ENCODE measurements at places on chromosomes 7 and 10.

DNA sequence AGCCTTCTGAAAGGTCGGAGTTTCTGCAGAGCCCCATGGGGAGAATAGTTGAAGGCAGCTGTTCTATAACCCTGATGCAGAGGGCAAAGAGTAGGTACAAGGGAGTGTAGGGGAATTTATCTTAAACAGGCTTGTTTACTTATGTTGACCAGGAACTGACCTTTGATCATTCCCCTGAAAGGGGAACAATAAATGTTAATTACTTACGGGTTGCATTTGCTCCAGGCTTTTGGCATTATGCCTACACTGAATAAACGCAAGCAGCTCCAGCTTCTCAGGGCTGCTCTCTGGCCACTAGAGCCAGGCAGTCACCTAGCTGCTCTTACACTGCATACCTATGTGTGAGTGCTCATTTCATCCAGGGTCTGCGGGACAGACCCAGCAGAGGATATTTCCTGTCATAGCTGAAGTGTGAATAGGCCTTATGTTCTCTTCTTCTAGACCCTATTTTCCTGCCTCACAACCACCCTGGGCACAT, 26.9 kb upstream of the ABCA13 start:
- no peak for DNase-seq

- no peak for DNase-seq
Measured at GRCh38 chr10:92323079-92323478, 32.1 kb downstream of the MARCHF5 start.

DNA sequence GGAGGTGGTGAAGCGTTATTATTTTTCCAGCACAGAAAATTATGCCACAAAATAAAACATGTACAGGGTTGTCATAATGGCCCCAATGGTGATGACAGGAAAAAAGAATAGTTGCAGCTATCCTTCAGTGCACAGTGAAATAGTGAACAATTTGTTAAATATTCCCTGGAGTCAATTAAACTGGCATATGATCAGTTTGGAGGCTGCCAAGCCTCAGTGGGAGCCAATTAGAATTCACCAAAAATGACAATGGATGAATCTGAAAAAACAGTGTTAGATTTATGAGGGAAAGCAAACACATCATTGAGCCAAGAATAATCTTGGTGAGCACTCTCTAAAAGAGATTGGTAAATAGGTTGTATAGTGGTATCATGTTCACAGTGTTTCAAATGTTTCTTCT, 146.3 kb downstream of the OTUD1 start:
- no peak for DNase-seq

DNA sequence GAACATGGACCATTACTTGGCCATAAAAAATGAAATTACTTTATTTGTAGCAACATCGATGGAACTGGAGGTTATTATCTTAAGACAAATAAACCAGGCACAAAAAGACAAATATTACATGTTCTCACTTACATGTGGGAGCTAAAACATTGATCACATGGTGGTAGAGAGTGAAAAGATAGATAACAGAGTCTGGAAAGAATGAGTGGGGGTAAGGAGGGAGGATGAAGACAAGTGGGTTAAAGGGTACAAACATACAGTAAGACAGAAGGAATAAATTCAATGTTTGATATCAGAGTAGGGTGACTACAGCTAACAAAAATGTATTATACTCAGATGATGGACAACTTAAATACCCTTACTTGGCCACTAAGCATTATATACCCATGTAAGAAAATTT, 100.0 kb upstream of the WNT16 start:
- DNase-seq: no peak
